ENCODE measurements at places on chromosomes 7 and 10.

- DNase-seq: no peak
Measured at GRCh38 chr10:98664329-98665042, 217.8 kb upstream of the HPS1 start.

DNA sequence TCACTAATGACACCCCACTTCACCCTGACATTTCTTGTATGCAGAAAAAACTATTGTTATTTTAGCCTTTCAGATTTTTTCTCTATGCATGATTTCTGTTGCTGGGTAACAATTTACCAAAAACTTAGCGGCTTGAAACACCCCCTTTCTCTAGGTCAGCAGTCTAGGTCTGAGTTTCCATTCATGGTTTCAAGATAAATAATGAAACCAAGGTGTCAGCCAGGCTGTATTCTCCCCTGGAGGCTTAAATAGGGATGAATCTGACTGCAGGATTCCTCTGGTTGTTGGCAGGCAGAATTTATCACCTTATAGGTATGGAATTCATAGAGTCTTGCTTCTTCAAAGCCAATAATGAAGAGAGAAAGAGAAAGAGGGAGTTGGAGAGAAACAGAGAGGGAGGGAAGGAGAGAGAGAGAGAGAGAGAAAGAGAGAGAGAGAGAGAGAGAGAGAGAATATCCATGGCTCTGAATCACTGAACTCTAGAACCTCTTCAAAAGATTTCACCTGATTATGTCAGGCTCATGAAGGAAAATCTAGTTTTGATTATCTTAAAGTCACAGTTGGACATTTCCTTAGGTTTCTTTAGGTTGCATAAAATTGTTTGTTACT is 1224.6 kb upstream of the LRRTM3 start:
- no peak for DNase-seq

GRCh38 chr7:134891262-134891695 is 95.0 kb upstream of the AGBL3 start:
- DNase-seq: peak; percentile 52

- no peak for DNase-seq
Measured at GRCh38 chr7:44477063-44477830, 13.2 kb downstream of the NUDCD3 start.

GRCh38 chr7:141157138-141157765 is 83.4 kb downstream of the TMEM178B start:
- no peak for DNase-seq

DNA sequence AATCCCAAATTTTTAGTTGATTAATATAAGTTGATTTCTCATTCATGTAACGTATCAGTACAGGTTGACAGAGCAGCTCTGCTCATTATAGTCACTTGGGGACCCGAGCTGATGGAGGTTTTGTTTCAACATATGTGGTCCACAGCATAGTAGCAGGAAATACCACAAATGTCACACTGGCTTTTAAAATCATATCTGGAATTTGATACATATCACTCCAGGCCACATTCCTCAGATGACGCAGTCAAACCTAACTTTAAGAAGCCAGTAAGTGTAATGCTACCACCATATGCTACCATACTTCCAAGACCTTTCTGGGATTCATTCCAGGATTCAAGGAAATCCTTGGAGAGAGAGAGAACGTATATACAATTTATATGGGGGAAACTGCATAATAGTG is 156.3 kb downstream of the PHF14 start:
- no peak for DNase-seq

DNA sequence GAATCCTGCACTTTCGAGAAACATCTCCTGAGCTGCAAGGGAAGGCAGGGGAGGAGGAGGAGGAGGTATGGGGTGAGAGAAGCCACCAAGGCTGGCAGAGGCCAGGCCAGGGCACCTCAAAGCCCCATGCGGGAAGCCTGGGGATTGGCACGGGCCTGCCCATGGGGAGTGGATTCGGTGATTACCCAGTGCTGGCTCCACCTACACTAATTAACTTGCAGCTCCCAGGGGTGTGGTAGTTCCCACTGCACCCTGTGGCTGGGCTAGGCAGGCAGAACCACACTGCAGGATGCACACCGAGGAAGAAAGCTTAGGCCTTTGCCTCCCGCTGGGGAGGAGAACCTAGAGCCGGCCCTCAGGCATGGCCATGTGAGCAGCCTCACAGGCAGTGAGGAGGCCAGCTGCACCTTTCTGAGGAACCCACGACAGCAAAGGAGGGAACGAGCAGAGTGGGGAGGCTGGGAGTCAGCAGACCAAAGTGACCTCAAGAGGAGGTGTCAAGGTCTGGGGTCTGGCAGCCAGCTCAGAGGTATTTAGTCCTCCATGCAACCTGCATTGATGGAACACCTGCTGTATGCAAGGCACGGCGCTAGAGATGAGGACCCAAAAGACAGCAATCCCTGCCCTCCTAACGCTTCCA is 27.2 kb downstream of the GRID1 start:
- no peak for DNase-seq

DNA sequence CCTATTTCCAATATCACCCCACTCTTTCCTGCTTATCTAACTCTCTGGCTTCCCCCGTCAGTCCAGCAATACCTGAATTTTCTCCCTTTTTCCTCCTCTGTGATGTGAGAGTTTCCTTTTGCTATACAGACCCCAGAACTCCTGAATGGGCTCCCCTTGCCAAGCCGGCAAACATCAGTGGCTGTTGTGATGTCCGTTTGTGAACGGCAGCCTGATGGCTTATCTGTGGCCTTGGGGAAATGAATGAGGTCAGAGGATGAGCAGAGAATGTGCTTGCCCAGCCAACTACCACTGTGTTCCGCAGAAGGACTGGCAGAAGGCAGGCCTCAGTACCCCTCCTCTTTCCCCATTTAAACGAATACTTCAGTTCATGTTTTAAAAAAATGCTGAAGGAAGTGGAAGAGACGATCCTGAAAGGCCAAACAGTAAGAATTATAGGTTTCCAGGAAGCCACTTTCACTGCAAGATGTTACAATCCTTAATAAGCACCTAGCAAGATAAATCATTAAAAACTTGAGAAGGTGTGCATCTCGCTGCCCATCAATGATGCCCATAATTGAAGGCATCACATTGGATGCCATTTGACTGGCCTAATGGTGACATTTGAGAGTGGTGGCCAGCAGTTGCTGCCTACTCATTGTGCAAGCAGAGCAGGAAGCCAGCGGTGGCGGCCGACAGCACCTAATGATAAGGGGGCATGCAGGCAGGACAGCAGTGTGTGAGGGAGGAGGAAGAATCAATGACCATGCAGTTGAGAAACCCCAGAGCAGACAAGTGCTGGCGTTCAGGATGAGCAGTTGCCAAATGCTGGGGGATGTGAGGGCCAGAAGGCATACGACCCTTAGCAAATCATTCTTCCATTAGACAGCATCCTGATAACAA is 31.5 kb downstream of the SLC18A2 start:
- DNase-seq: no peak

GRCh38 chr10:23391821-23392220 is 47.1 kb upstream of the OTUD1 start:
- DNase-seq: no peak

- DNase-seq: no peak
Measured at GRCh38 chr7:5550385-5550784, 126.8 kb upstream of the TNRC18 start.

- DNase-seq: no peak
Measured at GRCh38 chr10:73398024-73398423, 15.8 kb downstream of the ANXA7 start.

DNA sequence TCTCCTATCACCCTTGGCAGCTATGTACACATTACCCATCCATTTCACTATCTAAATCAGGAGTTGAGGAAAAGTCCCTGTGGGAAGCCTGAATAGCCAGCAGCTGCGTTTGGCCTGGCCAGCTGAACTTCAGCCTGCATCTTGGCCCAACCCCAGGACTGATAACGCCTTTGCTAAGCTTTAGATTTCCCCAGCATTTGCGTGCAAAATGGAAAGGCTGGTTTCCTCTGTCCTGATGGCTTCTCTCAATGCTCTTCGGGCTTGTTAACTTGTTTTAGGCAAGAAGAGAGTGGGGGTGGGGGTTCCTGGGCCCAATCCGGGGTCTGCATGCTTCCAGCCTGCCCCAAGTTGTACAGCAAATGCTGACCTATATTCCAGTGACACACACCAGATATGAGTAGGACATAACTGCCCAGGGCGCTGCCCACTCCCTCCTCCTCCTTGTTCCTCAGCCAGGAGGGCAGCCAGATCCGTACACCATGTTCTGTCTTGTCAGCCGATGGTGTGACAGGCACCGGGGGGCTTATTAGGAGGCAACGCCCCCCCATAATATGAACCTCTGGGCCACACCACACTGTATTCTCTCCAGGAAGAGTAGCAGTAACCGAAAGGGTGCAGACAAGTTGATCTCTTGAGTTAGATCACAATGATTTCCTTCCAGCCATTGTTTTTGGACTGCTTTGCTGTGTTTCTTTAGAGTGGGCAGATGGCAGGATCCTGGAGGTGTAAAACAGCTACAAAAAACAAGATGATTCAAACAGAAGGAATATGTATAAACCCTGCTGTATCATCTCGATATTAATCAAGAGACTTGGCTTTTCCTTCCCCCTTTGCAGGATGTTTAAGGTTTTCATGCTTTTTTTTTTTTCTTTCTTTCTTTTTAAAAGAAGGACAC is 339.0 kb downstream of the RNLS start:
- DNase-seq: no peak
